ENCODE measurements at places on chromosomes 6 and 20. TPM values are rescaled to one million over a fixed set of nuclear protein-coding genes. Genes with fewer than 3 reads are reported as not detected.

The PLA2G7 gene
- total RNA-seq: not detected

DNA sequence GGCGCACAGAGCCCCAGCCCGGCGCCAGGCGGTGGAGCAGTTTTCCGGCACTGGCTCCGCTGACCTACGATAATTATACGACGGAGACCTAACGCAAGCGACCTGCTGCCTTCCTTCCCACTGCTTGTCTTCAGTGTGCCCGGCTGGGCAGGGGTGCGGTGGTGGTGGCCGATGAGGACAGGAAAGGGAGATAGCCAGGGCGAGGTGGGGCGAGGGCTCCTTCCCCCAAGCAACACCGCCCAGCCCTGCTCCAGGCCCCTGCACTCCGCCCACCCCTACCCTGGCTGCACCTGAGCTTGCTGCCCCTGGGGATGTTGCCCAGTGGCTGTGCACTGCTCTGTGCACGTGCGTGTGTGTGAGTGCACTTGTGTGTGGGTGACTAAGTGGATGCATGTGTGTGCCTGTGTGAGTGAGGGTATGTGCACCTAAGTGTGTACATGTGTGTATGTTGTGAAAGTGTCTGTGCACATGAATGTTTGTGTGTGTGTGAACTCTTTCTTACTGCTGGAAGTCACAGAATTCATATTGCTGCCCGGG is 42.6 kb upstream of the IRF4 start:
- H3K36me3 ChIP-seq: peaks cover 4% of the 10 kb centered on the region
- H3K27ac ChIP-seq: no peak overlapping the region
- DNase-seq: no peak

DNA sequence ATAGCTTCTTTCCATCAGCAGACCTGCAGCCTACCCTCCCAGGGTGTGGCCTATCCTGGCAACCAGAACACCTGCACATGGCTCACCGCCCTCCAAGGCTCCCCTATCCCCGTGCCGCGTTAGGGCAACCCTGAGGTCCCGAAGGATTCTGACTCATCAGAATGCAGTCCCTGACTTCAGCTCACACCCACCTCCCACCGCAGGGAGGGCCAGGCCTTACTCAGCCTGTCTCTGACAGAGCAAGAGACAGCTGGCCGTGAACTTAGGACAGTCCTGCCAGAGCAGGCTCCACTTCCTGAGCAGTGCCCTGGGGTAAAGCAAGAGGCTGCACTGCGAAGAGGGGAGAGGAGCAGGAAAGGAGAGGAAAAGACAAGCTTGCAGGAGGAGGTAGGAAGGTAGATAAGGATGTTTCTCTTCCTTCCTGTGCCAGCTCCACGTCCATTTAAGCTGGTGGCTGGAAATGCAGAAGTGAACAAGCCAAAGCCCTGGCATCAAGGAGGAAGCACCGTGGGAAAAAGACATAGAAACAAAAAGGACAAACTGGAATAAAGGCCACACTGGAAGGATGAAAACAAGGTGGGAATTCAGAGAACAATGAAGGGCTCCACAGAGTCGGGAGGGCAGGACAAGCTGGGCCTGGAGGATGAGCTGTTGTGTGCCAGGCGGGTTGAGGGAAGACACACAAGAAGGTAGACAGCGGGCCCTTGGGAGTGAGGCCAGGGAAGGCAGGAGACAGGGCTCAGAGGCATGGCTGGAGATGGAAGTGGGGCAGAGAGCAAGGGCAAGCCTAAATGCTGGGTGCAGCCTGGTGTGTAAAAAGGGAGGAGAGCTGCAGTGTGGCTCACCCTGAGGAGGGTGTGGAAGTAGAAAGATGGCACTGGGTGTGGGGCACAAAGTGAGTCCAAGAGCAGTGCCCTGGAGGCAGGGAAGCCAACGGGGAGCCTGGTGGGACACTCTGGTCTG is 102.7 kb downstream of the SLC23A2 start:
- peaks cover 20% of the 10 kb centered on the region for H3K4me1 ChIP-seq
- DNase-seq: no peak

GRCh38 chr6:17347012-17347411 is 46.4 kb upstream of the CAP2 start:
- no peak overlapping the region for H3K4me3 ChIP-seq
- H3K4me1 ChIP-seq: no peaks in the 10 kb centered on the region
- no peak overlapping the region for H3K27ac ChIP-seq
- no peak for DNase-seq
- H3K36me3 ChIP-seq: no peaks in the 10 kb centered on the region
- H3K27me3 ChIP-seq: no peaks in the 10 kb centered on the region

GRCh38 chr6:26554697-26555504 is 16.7 kb downstream of the HMGN4 start:
- no peaks in the 10 kb centered on the region for H3K36me3 ChIP-seq
- no peak for DNase-seq
- H3K4me3 ChIP-seq: no peak overlapping the region
- no peak overlapping the region for H3K27ac ChIP-seq
- H3K4me1 ChIP-seq: peaks cover 6% of the 10 kb centered on the region

- no peak overlapping the region for H3K4me3 ChIP-seq
- peaks cover 12% of the 10 kb centered on the region for H3K36me3 ChIP-seq
- peaks cover 8% of the 10 kb centered on the region for H3K4me1 ChIP-seq
Observed at GRCh38 chr6:143034689-143035334, 25.9 kb upstream of the AIG1 start.

DNA sequence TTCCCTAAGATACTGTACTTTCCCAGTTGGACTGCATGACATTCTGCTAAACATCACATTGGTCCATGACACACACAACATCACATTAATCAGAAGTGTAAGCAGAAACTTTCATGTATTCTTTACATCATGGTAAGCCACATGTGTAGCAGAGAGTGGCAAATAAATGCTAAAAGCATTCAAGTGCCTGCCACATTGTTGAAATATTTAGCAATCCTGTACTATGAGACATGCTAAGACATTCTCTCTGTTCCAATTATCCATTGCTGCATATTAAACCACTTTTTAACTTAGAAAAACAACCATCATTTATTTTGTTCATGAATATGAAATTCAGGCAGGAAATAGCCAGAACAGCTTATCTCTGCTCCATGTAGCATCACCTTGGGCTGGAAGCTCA is 207.7 kb upstream of the GJE1 start:
- no peaks in the 10 kb centered on the region for H3K4me1 ChIP-seq
- H3K27me3 ChIP-seq: no peaks in the 10 kb centered on the region
- H3K27ac ChIP-seq: no peak overlapping the region
- no peak for DNase-seq

DNA sequence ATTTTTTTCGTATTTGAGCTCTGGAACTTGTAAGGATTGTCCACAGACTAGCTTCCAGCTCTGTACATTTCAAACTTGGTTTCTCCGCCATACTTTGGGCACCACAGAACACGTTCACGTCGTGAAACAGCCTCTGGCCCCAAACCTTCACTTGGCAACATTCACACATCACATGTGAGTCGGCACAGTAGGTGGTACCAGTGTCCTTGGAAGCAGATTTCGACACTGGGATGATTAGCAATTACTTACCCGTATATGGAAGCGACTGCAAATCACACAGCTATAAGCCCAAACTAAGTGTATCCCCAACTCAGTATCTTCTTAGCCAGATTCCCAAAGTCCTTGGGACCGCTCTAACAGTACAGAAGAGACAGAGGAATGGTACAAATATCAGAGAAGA is 60.2 kb downstream of the MAFB start:
- no peaks in the 10 kb centered on the region for H3K4me1 ChIP-seq
- H3K27ac ChIP-seq: no peak overlapping the region
- no peak for DNase-seq
- H3K36me3 ChIP-seq: no peaks in the 10 kb centered on the region
